ENCODE measurements at places on chromosomes 4 and X.
A peak's percentile ranks its signal among the peaks of the same experiment; 100 is the strongest.

GRCh38 chr4:36187723-36188333, 56.5 kb downstream of the ARAP2 start:
- DNase-seq, result no peak

DNA sequence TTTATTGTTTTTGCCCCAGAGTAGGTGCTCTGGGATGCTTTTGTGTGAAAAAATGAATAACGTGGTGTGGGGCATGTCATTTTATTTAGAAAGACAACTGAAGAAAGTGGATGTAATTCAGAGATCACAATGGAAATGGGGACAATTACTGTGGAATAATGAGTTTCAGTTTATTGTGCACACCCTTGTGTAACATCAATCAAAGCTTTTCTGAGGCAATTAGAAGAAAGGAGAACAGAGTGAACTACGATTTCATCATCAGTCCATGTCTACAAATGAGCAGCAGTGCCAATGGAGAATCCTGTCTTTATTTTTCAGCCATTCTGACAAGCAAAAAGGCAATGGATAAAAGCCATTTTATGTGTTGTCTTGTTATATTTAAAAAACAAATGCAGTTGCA, 339.2 kb downstream of the TMA16 start:
- DNase-seq, result no peak

DNA sequence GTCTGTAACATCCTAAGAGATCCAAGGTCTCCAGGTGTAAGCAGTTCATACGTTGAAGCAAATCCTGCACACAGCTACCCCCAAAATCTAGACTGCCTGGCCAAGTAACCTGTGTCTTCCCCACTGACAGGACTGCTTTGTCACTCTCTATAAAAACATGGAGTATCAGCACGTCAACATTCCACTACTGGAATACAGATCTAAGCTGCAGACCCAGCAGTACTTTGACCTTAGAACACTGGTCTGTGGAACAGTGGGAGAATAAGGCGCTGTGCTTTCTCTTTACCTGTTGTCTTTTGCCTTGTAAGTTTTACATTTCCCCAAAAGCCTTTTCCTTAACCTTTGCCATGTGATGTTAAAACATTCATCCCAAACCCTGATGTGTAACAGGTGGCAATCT, 137.4 kb downstream of the JADE1 start:
- DNase-seq, result no peak

DNA sequence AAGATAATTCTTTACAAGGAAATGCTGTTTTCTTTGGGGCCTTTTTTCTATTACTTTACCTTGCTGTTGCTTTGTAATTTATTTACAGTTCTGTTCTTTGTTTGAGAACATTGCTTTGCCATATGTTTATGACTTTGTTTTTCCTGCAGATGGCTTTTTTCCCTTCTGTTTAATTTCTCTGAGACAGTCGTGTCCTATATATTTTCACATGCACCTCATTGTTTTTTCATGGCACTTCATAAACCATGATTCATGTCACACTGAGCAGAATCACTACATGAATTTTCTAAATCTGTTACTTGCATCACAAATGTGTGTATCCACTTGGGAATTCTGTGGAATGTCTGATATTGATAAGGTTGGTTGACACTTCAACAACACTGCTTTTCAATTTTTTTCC, 33.0 kb upstream of the PNPLA4 start:
- DNase-seq, result no peak

DNA sequence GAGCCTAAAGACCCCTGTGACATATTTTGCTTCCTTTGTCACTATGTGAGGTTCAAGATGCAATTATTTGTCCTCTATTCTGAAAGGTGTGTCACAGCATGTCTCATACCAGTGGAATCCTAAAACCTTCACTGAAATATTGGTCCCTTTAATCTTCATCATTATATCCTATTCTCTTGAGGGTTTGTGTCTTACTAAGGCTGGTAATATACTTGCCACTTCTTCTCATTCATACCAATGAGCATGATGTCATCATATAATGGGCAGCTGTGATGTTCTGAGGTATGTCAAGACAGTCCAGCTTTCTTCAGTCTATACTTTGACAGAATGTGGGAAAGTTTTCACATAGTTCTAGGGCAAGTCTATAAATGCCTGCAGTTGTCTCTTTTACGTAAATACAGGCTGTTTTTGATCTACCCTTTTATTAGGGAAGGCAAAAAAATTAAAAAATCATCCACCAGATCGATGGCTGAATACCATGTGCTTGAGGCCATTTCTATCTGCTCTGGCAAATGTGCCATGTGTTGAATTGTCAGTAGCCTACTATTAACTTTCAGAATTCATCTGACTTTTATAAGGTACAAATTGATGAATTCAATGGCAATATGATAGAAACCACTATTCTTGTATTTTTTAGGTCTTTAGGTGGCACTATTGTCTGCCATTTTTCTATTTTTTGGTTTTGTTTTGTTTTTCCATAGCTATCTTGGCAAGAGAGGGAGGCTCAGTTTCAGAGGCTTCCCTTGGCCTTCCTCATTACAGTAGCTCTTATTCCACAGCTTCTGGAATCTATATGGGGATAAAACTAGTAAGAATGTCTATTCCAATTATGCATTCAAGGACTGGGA, 209.0 kb downstream of the PPARGC1A start:
- no peak for DNase-seq

DNA sequence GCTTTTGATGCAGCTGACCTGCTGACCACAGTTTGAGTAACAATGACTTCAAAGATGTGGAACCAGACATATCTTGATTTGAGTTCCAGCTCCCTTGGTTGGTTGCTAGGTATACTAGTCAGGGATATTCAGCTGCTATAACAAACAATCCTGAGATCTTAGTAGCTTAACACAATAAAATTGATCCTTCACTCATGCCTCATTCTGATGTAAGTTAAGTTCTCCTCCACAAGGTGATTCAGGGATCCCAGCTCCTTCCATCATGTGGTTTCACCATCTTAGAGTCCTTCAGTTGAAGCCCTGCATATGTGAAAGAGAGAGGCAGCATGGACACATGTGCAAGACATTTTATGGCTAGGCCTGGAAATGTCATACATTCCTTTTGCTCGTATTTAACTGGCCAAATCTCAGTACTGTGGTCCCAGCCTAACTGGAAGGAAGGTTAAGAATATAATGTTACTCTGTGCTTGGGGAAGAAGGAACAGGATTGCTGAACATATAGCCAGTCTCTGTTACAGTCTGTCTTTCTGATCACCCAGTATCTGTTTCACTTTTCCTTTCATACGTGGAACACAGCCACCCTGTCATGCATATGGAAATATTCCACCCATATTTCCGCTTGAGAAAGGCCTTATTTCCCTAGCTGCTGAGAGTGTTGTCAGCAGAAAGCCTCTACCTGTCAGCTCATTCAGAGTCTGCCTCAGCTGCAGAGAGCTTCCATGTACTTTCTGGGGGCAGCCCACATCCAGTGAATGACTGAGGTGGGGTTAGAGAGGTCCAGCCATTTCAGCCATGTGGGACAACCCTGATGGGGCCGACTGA, 7.1 kb downstream of the SMIM9 start:
- no peak for DNase-seq

- DNase-seq, result no peak
These were observed 239.5 kb downstream of the KCNIP4 start for GRCh38 chr4:21709031-21709430.

GRCh38 chr4:100312615-100313350, 122.5 kb upstream of the DDIT4L start:
- DNase-seq, result no peak

GRCh38 chr4:158444621-158445020, 77.1 kb upstream of the RXFP1 start:
- no peak for DNase-seq

DNA sequence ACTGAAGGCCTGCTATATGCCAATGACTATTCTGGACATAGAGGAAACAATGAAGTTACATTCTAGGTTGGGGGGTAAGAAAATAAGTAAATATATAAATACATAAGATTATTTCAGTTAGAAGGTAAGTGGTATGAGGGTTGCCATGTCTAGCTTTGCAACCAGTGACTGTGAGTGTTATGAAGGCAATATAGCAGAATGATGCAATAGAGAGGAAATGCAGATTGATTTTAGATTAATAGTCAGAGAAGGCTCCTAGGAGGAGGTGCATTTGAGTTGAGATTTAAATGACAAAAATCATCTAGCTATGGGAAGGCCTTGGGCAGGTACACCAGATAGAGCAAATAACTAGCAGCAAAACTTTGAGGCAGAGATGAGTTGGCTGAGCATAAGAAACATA, 243.2 kb downstream of the FBXO8 start:
- no peak for DNase-seq

GRCh38 chrX:129997086-129997485, 14.7 kb downstream of the BCORL1 start:
- DNase-seq, result no peak

DNA sequence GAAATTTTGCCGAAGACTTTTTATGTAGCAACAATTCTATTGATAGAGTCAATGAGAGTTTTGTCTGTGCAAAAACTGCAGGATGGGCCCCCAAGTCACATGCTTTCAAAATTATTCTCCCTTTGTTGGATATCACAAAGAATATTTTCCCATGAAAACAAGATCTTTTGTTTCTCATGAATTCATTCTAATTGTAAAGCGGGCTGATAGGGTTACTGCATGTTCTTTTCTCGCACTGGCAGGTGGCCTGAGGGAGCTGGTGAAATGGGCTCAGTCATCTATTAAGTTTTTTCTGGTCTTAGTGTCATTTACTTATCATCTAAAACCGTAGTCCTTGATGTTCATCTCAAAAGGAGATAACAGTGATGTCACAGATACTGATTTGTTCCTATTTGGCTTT, 44.2 kb downstream of the MID1IP1 start:
- no peak for DNase-seq

DNA sequence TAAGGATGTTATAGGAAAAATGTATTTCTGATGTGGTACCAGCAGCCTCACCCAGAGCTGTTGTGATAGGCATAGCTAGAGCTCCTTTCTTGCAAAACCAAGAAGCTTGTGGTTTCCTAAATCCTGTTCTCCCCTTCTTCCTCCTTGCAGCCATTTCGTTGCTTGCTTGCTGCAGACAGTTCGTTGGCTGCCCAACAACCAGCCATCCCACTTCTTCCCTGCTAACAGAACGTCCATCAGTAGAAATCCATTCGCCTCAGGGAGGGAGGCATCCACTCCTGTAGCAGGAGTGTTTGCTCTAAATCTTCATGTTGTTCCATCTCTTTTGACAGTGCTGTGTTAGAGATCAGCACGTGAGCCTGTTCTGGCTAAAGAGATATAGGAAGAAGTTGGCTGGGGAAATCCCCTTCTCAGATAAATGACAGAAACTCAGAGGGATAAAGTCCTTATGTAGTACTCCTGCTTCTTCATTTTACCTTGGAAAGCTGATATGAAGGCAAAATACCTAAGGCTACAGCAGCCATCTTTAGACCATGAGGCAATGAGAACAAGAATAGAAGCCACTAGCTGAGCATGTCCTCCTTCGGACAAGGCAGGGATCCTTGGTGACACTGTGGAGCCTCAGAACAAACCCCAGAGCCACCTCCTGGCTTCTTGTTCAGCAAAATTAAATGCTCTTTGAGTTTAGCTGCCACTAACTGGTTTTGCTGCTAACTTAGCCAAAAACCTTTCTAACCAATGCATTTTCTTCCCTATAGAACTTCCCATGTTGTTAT, 68.4 kb upstream of the RELL1 start:
- no peak for DNase-seq

- DNase-seq, result peak; percentile 51
These were observed 88.5 kb upstream of the GPR34 start for GRCh38 chrX:41600291-41600690.

GRCh38 chr4:87120411-87121162, 99.8 kb downstream of the KLHL8 start:
- DNase-seq, result no peak

DNA sequence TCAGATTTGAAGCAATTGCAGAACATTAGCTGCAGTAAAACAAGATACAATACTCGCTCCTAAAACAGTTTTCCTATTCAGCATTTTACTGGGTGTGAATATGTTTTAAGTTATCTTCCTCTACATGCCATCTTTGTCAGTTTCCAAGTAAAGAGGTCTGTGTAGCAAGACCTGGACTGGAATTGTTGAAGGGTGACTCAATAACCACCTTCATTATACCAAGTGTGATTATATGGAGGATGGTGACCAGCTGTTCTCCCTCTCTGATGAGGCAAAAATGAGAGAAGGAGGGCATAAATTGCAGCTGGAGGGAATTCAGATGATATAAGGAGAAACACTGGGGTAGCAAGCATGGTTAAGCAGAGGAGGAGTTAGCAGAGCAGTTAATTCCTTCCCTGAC, 922.1 kb upstream of the SLIT2 start:
- DNase-seq, result no peak

GRCh38 chr4:190015538-190016368, 11.3 kb downstream of the FRG2 start:
- no peak for DNase-seq

DNA sequence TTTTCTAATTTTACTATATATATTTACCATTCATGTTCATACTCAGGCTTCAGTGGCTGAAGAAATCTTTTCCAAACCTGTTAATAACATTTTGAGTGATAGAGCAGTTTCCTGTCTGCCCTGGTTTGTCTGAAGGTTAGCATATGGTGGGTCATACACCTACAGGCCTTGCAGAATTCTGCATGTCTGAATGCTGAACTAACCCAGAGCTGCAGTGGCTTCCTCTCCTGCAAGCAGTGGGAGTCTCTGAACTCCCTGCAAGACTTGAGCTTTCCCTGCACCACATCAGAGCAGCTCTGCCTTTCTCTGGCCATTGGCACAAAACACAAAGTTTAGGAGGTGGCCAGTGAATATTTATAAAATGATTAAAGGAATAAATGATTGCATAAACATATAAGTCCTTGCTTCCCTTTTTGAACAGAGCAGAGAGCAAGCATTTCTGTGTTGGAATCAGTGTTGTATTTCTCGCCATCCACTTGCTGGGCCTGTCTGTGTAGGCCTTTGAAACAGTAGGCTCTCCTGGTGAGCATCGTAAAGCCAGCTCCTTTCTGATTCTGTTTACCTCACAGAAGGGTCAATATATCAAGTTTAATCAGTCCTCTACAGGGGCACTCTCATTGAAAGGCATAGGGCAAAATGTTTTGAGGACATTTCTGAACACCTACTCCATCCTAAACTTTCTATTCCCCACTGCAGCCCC, 15.0 kb upstream of the UNC5C start:
- DNase-seq, result no peak

DNA sequence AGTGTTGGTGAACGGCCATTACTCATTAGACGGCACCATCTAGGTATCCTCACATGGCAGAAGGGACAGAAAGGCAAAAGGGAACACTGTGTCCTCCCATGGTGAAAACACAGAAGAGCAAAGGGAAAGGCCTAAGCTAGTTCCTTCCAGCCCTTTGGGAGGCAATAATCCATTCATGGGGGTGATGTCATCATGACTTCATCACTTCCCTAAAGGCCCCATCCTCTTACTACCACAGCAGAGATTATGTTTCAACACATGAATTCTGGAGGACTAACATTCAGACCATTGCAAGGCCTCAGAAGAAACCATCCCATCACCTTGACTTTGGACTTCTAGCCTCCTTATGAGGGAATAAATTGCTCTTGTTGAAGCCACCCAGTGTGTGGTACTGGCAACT, 238.2 kb downstream of the MGST2 start:
- DNase-seq, result no peak

DNA sequence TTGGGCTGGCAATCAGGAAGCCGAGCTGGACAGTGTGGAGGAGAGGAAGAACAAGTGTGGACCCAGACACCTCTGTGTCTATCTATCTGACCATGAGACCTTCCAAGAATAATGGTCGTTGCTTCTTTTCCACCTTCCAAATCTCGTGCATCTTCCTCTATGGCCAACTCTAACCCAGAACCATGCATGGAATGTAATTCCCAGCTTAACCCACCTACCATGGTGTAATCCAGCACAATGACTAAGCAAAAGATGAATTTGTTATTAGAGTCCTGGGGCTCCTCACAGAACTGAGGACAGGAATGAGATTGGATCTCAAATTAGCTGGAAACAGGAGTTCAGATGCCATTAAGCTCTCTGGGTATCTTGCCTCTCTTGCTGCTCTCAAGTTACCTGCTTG, 17.4 kb upstream of the TMEM184C start:
- no peak for DNase-seq
